OCI-LY7 (cell line): ENCODE measurements at places on chromosomes 2 and 18.

GRCh38 chr2:12469141-12469561, 247.6 kb upstream of the TRIB2 start:
- no peak for DNase-seq

GRCh38 chr2:144572977-144573376, 53.1 kb upstream of the ZEB2 start:
- DNase-seq, result no peak

GRCh38 chr2:37387148-37387835, 42.9 kb downstream of the QPCT start:
- DNase-seq, result no peak

DNA sequence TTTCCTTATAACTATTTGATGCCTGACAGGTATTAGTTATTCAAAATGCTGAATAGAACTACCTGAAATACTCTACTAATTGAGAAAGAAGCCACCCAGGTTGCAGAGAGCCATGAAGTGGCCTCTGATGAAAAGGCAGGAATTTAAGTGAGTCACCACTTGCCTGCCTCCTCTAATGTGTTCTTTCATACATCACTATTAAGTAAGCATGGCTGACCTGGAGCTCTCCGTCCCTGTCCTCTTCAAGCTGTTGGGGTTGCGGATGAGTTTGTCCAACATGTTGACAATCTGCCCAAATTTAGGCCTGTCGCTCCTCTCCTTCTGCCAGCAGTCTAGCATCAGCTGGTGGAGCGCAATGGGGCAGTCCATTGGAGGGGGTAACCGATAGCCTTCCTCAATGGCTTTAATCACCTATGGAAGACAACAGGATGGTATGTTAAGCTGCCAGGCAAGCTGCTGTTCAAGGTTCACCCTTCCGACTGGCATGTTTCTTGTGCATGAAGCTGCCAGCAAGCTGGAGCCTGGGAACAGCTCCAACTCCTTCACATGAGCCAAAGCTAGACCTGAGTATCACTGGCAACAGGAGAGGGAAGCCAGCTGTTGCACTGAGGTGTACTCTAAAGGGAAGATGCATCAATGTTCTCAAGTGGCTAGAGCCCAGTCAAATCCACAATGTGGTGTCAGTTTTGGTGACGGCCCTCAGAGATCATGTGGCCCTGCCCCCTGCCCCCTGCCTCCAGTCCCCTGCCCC, 142.2 kb downstream of the EPHA4 start:
- no peak for DNase-seq

DNA sequence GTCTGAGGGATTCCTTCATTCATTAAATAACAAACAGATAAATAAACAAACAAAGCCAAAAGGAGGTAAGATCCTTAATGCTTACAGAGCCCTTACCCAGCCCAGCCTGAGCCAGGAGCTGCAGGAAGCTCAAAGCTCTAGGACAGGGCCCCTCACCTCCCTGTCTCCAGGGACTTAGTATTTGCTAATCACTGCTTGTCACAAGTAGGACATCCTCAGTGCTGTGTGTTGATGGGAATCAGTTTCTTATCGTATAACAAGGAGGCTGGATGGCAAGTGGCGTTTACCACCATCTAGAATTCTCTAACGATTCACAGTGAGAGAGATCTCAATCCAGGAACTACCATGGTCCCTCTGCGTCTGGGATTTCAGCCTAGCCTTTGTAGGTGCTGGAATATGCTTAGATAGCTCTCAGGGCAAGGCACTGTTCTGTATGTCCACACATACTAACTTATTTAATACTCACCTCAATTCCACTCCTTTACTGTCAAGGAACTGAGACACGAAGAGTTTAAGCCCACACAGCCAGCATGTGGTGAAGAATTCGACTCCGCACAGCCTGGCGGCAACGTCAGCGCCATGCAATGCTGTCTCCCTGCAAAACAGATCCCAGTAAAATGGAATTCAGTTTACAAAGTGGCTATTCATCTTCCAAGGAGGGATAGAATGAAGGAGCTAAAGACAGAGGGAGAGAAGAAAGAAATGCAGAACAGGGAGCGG, 164.8 kb downstream of the MYCN start:
- no peak for DNase-seq
